NCI-H774 (cell line): ENCODE measurements at places on chromosomes 1 and 21.

DNA sequence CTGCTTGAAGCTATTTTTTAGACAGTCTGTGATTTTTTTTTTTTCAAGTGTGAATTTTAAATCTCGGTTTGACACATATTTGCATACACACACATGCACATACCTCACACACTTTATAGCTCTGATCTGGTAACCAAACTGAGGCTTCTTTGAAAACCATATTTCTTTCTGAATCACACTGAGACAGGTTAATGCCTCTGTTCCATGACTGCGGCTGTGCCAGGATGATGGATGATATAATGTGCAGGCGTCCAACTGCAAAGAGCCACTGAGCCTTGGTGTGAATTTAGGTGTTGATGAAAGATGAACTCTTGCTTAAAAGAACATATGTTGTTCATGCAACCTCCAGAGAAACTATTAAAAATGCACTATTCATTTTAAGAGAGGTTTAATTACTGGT is 504.0 kb upstream of the OLFM3 start:
- DNase-seq = no peak

GRCh38 chr1:38677756-38678155 is 181.8 kb downstream of the RRAGC start:
- no peak for DNase-seq

DNA sequence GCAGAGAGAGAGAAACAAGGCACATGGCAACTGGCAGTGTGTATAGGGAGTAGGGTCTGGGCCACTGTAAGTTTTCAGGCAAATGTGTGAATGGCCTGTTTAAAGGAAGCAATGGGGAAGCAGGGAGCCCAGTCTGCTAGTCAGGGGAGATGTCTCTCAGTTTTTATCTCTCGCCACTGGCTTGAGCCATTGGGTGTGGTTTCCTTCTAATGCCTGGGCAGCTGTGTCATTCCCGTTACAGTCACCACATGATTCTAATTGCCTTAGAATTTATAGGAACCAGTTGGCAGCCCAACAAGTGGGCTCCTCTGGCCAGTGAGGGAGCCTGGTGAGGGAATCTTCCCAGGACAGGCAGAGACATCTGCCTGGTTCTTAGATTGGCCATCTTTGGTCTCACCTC is 182.4 kb downstream of the DISC1 start:
- DNase-seq = no peak

GRCh38 chr1:199020904-199021303 is 382.1 kb downstream of the PTPRC start:
- no peak for DNase-seq
